ENCODE measurements at places on chromosomes 2 and 18.

- no peak for DNase-seq
Observed at GRCh38 chr2:170365686-170366085, 187.7 kb downstream of the MYO3B start.

DNA sequence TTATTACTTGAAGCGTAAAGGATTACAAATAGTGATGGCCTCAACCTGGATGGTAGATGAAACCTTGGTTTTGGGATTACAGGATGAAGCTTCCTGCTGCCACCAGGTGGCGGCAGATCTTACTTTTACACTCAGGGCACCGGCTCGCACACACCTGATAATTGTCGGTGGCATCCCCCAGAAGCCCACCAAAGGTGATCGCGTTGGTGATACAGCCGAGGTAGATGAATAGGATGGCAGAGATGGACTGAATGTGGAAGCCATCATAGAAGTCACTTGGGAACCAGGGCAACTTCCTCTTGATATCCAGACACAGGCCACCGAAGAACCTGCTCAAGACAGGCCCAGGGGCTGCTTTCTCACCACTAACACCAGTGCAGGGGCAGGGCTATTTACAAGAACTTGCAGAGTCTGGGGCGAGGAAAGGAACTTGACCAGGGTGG is 51.8 kb downstream of the MTHFD2 start:
- peak; percentile 40 for DNase-seq

DNA sequence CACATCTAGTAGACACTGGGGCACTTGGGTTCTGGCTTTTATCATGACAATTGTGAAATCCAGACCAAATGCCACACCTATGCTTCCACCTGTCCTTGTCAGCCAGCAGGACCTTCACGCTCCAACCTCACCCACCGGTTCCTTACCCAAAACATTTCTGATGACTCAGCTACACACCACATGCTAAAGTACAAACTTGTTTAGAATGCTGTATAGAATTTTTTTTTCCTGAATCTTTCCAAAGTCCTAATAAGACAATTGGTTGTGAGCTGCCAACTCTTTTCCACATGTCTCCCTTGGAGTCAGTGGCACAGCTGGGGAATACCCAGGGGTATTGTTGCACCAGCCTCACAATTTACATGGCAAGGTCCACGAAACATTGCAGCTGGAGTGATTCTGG is 75.5 kb upstream of the LPIN2 start:
- no peak for DNase-seq

DNA sequence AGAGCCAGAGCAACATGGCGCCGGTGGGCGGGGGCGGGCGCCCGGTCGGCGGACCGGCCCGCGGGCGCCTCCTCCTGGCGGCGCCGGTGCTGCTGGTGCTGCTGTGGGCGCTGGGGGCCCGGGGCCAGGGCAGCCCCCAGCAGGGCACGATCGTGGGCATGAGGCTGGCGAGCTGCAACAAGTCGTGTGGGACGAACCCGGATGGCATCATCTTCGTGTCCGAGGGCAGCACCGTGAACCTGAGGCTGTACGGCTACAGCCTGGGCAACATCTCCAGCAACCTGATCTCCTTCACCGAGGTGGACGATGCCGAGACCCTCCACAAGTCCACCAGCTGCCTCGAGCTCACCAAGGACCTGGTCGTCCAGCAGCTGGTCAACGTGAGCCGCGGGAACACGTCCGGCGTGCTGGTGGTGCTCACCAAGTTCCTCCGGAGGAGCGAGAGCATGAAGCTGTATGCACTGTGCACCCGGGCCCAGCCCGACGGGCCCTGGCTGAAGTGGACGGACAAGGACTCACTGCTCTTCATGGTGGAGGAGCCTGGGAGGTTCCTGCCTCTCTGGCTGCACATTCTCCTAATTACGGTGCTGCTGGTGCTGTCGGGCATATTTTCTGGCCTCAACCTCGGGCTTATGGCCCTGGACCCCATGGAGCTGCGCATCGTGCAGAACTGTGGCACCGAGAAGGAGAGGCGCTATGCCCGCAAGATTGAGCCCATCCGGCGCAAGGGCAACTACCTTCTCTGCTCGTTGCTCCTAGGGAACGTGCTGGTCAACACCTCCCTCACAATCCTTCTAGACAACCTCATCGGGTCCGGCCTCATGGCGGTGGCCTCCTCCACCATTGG is 507 bp downstream of the CNNM4 start:
- no peak for DNase-seq

GRCh38 chr2:64469261-64469660 is 15.3 kb downstream of the LGALSL start:
- DNase-seq = no peak

- DNase-seq = no peak
Observed at GRCh38 chr2:132951008-132951714, 281.2 kb upstream of the LYPD1 start.

DNA sequence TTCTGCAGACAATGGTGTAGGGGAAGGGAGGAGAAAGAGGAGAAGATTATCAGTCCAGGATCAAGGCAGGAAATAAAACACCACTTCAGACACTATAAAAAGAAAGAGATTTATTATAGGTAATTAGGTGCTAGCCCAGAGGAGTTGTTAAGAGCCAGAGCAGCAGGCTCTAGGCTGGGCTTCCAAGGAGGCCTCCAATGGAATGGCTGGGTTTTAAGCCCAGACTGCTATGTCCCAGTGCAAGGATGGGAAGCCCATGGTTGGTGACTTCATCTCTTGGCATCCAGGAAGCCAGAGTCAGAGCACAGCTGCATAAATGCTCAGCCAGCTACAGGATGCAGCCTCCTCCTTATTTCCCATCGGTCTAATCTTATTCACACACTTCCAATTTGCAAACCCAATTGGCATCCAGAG is 95.6 kb downstream of the LAMA3 start:
- DNase-seq = no peak

- DNase-seq = no peak
Observed at GRCh38 chr2:12304564-12305171, 412.1 kb upstream of the TRIB2 start.

- no peak for DNase-seq
Observed at GRCh38 chr2:230552181-230552580, 136.2 kb downstream of the SP100 start.

DNA sequence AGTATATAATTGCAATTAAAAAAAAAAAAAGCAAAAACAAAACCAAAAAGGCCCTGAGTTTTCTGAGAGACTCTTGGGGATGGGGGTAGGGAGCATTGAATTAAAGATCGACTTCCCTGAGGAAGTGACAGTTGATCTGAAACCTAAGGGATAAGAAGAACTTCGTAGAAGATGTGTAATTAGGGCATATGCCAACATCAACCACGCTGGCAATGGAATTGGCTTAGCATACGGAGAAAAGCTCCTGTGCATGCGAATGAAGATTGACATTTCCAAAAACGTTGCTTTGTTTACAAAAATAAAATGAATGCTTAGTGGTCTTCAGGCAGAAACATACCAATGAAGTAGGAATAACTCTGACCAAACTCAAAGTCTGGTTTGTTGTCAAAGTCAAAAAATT is 307.6 kb upstream of the ZNF521 start:
- no peak for DNase-seq

GRCh38 chr2:188833331-188833730 is 140.8 kb upstream of the COL3A1 start:
- DNase-seq = no peak

- DNase-seq = no peak
Observed at GRCh38 chr2:36355890-36356297, 316 bp downstream of the CRIM1 start.

- no peak for DNase-seq
Observed at GRCh38 chr2:34875091-34875745, 1276.1 kb upstream of the FAM98A start.

GRCh38 chr2:241906826-241907570 is 37.5 kb downstream of the RTP5 start:
- no peak for DNase-seq

- DNase-seq = no peak
Observed at GRCh38 chr2:31440764-31441163, 26.2 kb upstream of the XDH start.

DNA sequence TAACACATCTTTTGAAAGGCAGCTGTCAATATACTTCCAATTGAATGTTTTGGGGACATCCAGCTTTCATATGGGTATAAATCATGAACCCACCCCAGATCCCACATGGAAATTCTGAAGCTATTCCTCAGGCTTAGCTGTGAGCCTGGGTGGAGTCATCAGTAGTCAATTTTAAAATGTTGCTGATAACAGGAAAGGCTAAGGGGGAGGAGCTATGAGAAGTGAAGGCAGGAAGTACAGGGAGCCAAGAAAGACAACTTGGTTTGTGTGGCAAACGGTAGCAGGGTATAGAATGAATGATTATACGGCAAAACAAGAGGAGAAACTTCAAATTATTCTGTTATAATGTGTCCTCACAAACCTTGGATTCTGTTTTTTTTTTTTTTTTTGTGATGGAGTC is 108.6 kb downstream of the QPCT start:
- DNase-seq = no peak

DNA sequence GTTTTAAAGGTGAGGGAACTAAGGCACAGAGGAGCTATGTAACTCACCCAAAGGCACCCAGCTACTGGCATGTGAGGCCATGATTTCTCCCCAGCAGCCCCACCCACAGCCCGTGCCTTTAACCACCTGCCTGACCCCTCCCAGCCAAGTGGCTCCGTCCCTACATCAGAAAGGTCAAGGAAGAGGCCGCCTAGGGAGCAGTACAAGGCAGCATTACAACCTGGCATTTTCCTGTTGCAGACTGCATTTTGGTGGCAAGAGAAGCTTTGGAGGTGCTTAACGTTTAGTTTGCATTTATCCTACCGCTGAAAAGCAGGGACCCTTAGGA is 17.5 kb downstream of the STEAP3 start:
- DNase-seq = no peak

GRCh38 chr2:164868563-164869419 is 27.2 kb upstream of the COBLL1 start:
- peak; percentile 75 for DNase-seq

DNA sequence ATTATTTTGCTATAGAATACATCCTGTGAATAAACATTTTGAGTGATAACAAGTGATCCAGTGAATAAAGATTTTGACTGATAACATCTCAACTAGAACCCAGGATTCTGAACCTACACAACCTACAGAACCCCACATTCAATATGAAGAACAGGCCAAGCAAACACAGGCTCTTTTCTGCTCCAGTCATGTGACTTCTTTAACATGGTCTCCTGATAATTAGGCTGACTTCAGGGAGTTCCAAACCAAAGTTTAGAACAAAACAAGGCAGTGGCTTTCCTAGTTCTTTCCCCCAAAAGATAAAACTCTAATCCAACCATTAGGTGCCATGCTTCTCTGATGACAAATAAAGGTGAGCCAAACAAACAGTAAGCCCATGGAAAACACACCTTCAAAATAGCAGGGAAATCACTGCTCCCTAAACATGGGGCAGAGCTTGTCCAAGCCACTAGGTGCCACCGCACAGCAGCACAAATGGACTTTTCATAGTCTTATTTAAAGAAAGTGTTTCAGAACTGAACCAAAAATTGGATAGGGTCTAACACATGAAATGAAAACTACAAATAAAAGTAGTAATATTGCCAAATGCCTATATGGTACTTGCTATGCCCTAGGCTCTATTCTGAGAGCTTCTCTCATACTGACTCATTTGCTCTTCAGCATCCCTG is 95.3 kb downstream of the EVA1A start:
- DNase-seq = no peak

DNA sequence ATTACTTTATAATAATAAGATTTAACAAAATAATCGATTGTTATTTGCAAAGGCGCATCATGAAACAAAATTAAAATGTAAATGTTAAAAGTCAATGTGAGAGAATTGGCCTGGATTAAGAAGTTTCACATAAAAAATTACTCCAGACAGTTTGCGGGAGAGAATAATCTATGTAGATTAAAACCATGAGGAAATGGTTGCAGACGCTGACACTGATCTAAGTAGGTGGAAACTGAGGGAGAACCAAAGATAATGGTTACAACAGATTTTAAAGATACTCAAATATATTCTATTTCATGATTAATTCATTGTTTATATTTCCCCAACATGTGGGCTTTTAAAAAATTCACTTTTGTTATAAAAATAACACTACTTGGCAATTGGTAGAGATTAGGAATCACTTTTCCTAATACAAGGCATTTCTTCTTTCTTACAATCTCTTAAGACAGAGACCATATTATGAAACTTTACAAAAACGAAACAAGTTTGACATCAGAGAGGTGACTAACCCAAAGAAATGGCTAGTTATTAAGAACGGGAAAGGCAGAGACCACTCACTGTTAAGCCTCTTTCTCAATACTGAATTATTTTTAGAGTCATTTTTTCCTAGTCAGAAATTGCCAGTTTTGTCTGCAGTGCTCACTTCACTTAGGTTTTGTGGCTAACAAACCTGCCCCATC is 1.6 kb downstream of the KANSL1L start:
- DNase-seq = no peak

- no peak for DNase-seq
Observed at GRCh38 chr2:23058435-23058834, 326.5 kb upstream of the KLHL29 start.

- no peak for DNase-seq
Observed at GRCh38 chr2:36964496-36965058, 1.8 kb downstream of the STRN start.

DNA sequence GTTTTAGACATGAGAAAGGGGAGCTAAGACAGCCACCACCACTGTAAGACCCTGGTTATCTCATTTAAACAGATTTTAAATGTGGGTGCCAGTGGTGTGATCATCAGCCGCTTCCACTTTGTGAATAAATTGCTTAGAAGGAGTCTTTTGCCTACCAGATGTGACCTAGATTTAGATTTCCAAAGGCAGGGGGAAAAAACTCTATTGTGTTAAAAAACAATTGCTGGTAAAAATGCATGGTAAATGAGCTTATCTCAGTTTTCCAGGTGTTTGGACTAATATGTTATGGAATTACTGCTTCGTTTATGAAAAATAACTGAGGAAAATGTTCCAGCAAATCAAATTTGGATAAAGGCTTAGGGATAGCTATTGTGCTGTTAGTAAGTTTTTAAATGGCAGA is 466.3 kb upstream of the RAB12 start:
- no peak for DNase-seq

DNA sequence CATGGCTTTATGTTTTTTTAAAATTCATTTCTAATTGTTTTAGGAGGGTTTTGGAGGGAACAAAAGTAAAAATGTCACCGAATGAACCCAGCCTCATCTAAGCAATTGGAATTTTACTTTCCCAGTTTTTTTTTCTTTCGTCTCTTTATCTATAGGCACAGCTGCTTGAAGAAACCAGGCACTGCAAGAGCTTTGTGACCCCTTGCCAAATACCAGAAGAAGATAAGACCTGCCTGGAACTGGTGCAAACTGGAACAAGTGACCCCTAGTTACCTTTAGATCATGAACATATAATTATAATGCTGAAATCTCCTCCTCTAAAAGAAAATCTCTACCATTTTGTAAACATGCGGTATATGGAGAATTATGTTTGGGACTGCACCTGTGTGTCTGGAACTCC is 100.9 kb downstream of the TSN start:
- DNase-seq = no peak

DNA sequence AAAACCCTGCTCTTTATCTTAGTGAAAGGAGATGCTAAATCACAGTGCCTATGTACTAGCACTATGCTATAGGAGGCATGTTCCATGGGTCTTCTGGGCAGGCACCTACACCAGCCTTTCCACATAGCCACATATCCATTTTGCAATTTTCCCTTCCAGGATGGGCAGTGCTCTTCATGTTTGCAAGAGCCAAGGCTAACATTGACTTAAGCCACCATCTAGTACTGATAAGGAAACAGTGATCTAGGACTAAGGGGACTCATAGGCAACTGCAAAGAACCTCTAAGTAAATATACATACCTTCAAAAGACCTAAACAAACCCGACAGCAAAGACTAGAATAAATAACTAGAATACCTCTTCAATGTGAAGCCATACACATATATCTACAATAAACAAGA is 919.7 kb upstream of the GYPC start:
- DNase-seq = no peak

Measured in NCI-H2171 treated with DMSO at 0.1 percent for 48 hours (cell line).